Activated T-helper 2 cell treated with anti-CD3 and anti-CD28 coated beads, Interferon-gamma antibody, Interleukin-2, Interleukin-4, amounts not matched to agents 10 μg/mL and 5 μg/mL and 100 μg/mL, durations not matched to agents 14 hours and 24 hours and 36 hours (primary cell): ENCODE measurements at places on chromosomes 7 and 10.

DNA sequence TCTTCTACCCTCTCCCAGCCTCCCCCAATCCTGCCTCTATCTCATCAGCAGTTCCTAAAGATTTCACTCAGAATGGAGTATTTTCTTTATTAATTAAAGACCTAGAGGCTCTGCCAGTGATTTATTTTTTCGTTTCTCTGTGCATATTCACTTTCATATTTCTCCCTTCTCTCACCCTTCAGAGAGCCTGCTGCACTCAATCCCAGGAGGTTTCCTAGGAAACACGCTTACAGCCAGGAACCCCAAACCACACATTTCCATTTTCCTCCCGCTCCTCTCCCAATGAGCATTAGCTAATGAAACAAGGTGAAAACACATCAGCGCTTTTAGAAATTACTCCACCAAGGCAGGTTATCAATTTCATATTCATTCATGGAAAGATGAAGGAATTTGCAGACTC is 180.2 kb downstream of the FRMD4A start:
- H3K36me3 ChIP-seq: no peaks in the 10 kb centered on the region
- H3K27ac ChIP-seq: no peak overlapping the region
- no peaks in the 10 kb centered on the region for H3K4me1 ChIP-seq

DNA sequence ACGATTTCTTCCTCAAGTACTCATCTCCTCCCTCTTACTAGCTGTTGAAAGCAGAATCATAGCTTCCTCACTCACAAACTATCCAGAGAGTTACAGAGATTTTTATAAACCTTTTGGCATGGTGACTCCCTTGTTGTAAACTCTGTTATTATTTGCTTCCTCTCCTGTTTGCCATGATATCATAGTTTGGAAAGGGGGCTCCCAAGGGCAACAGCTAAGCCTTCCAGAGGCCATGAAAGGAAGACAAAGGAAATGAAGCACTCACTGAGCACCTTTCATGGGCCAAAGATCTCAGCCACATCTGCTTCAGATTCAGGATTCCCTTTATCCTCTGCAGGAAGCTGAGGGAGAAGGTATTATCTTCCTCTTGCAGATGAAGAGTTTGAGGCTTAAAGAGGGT is 484.6 kb downstream of the PLXNA4 start:
- no peaks in the 10 kb centered on the region for H3K4me1 ChIP-seq
- H3K36me3 ChIP-seq: no peaks in the 10 kb centered on the region
- H3K27me3 ChIP-seq: no peaks in the 10 kb centered on the region
- no peak overlapping the region for H3K27ac ChIP-seq
- H3K4me3 ChIP-seq: no peak overlapping the region

- H3K27ac ChIP-seq: no peak overlapping the region
- H3K4me1 ChIP-seq: no peaks in the 10 kb centered on the region
- no peaks in the 10 kb centered on the region for H3K36me3 ChIP-seq
- no peak overlapping the region for H3K4me3 ChIP-seq
These were observed 68.6 kb upstream of the SEM1 start for GRCh38 chr7:96778263-96778662.

- H3K27me3 ChIP-seq: peaks cover 3% of the 10 kb centered on the region
- no peak for DNase-seq
- no peaks in the 10 kb centered on the region for H3K4me1 ChIP-seq
- no peaks in the 10 kb centered on the region for H3K36me3 ChIP-seq
- no peak overlapping the region for H3K4me3 ChIP-seq
These were observed 12.3 kb upstream of the CTBP2 start for GRCh38 chr10:125172694-125173093.

GRCh38 chr7:8363407-8364015 is 69.9 kb upstream of the NXPH1 start:
- H3K36me3 ChIP-seq: no peaks in the 10 kb centered on the region
- DNase-seq: no peak
- H3K4me1 ChIP-seq: peaks cover 2% of the 10 kb centered on the region
- no peak overlapping the region for H3K4me3 ChIP-seq

DNA sequence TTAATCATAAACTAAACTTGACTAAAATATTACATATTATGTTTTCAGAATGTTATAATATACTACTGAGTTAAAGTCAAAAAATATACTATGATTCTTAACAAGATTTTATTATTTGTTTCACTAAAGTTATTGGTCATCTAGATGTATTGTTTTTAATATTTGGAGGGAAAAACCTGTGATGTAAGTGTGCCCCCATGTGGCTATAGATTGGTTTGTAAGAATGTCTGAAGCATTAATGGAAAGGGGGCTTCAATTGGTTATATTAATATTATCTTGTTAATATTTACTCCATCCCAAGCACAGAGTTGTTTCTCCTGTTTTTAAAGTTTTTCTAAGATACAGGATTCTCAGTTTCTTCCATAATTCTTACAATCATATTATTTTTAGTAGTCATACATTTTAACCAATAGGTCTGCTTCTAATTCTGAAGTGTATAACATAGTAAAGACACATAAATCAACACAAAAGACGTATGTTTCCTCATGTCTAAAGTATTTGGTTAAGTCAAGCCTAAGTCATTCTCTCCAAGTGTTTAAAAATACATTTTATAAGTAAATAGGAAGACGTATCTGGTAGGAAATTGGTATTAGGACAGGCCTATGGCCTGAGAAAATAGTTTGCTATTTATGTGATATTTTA is 58.0 kb downstream of the GNAT3 start:
- H3K4me1 ChIP-seq: no peaks in the 10 kb centered on the region
- no peak for DNase-seq
- no peaks in the 10 kb centered on the region for H3K36me3 ChIP-seq
- no peak overlapping the region for H3K4me3 ChIP-seq

GRCh38 chr7:99167072-99167471 is 23.2 kb upstream of the SMURF1 start:
- no peak overlapping the region for H3K4me3 ChIP-seq
- no peak for DNase-seq
- no peaks in the 10 kb centered on the region for H3K36me3 ChIP-seq
- peaks cover 1% of the 10 kb centered on the region for H3K27me3 ChIP-seq

DNA sequence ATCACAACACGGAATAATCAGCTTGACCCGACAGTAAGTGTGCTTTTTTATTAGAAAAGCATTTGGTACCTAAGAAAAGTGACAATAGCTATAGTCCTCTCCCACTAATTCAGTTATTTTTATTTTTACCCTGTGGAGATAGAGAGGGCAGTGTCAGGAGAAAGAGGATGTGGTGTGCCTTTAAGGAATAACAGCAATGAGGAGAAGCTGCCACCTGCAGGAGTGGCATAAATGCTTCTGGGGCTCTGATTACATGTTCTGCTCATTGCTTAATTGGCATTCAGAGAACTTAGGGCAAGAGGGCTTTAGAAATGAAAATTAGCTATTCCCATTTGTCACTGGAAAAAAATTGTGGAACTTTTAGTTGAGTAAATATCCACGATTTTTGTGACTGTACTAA is 60.1 kb downstream of the DENND11 start:
- H3K36me3 ChIP-seq: peaks cover 82% of the 10 kb centered on the region
- no peaks in the 10 kb centered on the region for H3K4me1 ChIP-seq
- H3K4me3 ChIP-seq: no peak overlapping the region
- H3K27me3 ChIP-seq: no peaks in the 10 kb centered on the region
- DNase-seq: no peak

- no peaks in the 10 kb centered on the region for H3K36me3 ChIP-seq
- H3K4me1 ChIP-seq: no peaks in the 10 kb centered on the region
- H3K27ac ChIP-seq: no peak overlapping the region
- no peak for DNase-seq
These were observed 25.7 kb downstream of the CPXM2 start for GRCh38 chr10:123865880-123866279.

DNA sequence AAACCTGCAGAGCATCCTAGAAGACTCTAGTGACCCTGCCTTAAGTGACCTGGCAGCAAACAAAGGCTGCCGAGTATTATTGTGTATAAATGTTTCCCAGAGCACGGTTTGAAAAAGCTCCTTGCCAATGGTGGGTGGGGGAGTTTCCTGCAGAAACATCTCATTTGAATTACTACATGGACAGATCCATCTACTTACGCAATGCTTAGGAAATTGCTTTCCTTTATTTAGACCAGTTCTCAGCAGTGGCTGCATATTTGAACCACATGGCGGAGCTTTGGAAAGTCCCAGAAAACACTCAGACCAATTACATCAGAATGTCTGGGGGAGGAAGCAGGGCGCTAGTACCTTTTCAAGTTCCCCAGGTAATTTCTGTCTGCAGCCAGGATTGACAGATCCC is 560.9 kb downstream of the SDK1 start:
- no peak overlapping the region for H3K4me3 ChIP-seq
- H3K27ac ChIP-seq: no peak overlapping the region

DNA sequence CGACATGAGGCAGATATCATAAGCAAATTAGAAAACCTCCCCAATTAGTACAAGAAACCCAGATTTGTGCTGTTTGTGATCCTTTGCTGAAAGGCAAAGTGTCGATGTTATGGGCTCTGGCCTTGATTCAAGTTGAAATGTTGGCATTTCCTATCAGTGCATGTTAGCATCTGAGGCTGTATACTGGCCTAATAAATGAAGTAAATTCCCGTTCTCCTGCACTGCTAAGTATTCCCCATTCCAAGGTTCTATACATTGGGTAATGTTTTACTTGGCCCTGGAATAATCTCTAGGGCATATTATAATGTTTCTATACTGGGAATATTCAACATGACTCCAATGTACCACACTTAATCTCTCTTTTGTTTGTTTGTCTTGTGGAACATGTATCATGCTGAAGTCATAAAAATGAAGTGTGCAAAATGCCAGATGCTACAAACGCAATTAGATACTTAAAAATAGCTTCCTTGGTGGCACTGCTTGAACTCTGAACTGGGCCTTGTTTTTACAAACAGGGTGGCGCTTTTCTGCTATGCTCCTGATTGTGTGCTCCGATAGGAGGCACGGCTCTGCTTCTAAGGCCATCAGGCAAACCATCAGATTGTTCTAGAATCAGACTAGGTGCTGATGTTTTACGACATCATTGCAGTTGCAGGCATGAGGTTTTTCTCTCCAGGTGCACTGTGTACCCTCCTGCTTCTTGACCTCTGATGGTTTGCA is 156.7 kb upstream of the TCF7L2 start:
- no peak overlapping the region for H3K27ac ChIP-seq
- H3K27me3 ChIP-seq: no peaks in the 10 kb centered on the region
- DNase-seq: no peak
- H3K4me1 ChIP-seq: peaks cover 2% of the 10 kb centered on the region

DNA sequence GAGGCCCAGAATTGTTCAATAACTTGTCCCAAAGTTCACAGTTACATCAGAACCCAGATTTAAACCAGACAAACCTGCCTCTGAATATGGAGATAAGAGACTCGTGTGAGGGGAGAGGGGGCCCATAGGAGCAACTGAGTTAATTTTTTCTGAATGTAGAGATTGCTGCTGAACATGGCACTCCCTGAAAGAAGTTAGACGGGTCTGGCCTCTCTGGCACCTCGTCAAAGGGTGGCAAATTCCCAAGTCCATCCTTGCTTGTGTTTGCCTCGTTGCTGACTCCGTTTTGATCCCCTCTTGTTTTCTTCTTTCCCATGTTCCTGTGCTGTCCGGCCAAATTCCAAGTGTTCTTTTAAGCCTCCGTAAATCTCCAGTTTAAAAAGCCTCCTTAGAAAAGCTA is 35.2 kb upstream of the YAE1 start:
- H3K27me3 ChIP-seq: no peaks in the 10 kb centered on the region
- no peak overlapping the region for H3K27ac ChIP-seq
- H3K36me3 ChIP-seq: no peaks in the 10 kb centered on the region

GRCh38 chr10:117638664-117639200 is 96.2 kb downstream of the EMX2 start:
- H3K4me1 ChIP-seq: no peaks in the 10 kb centered on the region
- no peaks in the 10 kb centered on the region for H3K36me3 ChIP-seq
- DNase-seq: no peak

GRCh38 chr7:29898301-29898700 is 91.3 kb downstream of the SCRN1 start:
- no peak for DNase-seq
- peaks cover 9% of the 10 kb centered on the region for H3K27me3 ChIP-seq
- H3K4me1 ChIP-seq: no peaks in the 10 kb centered on the region
- H3K27ac ChIP-seq: no peak overlapping the region
- no peak overlapping the region for H3K4me3 ChIP-seq

GRCh38 chr10:79202188-79203013 is 133.6 kb downstream of the ZMIZ1 start:
- H3K27me3 ChIP-seq: no peaks in the 10 kb centered on the region
- DNase-seq: peak; percentile 18
- no peaks in the 10 kb centered on the region for H3K4me1 ChIP-seq
- no peaks in the 10 kb centered on the region for H3K36me3 ChIP-seq
- H3K4me3 ChIP-seq: no peak overlapping the region

DNA sequence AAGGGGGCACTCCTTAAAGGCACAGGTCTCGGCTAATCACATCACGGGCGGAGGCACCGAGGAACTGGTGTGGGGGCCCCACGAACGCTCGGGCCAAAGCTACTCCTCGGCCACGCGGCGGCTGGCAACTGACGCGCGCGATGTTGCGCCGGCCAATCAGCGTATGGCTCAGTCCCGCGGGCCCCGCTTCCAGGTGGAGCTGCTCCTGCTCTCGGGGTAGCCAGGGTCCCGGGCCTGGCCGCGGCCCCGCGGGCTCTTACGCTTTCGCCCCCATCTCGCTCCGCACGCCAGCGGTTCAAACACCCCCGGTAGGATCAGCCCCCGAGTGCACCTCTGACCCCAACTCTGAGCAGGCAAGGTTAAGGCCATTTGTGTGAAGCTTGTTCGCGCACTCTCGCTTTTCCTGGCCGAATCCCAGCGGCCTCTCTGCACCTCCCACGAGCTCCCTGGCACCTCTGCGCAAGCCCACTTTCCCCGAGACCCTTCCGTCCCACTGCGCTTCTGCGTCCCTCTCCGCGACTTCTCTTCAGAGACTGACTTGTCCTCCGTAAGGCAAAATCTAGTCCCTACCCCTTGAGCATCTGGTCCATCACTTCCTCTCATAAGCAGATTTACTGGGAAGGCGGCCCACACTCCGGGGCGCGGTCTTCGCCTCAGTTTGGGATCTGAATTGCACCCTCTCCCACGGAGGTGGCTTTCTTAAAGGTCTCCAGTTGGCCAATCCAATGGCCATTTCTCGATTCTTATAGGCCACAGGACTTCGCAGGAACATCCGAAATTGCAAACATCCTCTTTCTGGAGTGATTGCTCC is 200.9 kb upstream of the TBX20 start:
- no peak overlapping the region for H3K27ac ChIP-seq
- no peak overlapping the region for H3K4me3 ChIP-seq
- no peak for DNase-seq
- no peaks in the 10 kb centered on the region for H3K36me3 ChIP-seq

DNA sequence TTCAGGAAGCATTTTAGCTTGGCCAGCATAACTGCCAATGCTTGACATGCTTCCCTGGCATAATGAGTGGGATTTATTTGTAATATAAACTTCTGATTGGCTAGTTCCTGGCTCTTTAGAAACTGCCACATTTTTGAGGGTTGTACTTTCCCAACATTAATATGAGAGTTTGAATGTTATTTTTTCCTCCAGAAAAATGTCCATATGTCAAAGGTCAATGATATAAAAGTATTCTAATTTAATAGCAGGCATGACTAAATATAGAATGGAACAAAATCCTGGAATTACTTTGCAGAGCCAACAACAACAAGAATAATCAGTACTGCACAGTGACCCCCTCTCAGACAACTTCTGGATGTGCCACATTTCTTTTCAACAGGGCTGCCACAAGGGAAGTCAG is 352.6 kb downstream of the PRPF18 start:
- no peaks in the 10 kb centered on the region for H3K36me3 ChIP-seq
- H3K4me1 ChIP-seq: no peaks in the 10 kb centered on the region
- DNase-seq: no peak
- no peak overlapping the region for H3K4me3 ChIP-seq

- no peaks in the 10 kb centered on the region for H3K4me1 ChIP-seq
- DNase-seq: no peak
- H3K27ac ChIP-seq: no peak overlapping the region
These were observed 640.2 kb downstream of the ARL4A start for GRCh38 chr7:13327669-13328068.
